Activated T-helper 9 cell treated with anti-CD3 and anti-CD28 coated beads, Interleukin-2, amount 50 U/mL, for 16 hours (primary cell): ENCODE measurements at places on chromosomes 5 and 9.

GRCh38 chr9:76676857-76677256, 87.4 kb upstream of the PCA3 start:
- DNase-seq: no peak

GRCh38 chr5:39502704-39503103, 77.9 kb upstream of the DAB2 start:
- DNase-seq: no peak

GRCh38 chr5:119322312-119322947, 33.4 kb upstream of the TNFAIP8 start:
- no peak for DNase-seq

DNA sequence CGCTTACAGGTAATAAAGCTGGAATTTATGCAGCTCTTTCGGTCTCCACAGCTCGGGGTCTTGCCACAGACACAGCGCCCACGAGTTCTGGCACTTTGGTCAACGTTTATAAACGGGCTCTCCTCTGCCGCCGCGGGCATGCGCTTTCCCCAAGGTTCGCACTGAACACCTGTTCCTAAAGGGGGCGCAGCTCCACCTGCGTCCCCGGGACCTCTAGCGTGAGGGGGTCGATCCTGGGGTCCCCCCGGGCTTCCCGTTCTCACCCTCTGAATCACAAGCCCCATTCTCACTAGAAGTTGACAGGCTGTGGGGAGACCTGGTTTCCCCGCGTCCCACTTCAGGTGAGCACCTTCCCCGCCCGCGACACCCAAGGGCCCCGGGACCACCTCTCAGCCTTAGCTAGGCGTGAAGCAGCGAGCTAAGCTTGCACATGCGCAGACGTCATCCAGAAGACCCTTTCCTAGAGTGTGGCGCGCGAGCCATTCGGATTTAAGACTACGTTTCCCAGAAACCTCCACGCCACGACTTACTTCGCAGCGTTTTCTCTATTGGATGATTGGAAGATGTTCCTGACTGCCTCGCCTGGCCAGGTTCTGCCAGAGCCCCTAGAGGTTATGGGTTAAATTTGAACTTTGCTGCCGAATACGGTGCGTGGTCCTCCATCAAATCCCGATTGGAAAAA, 21.3 kb upstream of the ZNF782 start:
- DNase-seq: no peak

DNA sequence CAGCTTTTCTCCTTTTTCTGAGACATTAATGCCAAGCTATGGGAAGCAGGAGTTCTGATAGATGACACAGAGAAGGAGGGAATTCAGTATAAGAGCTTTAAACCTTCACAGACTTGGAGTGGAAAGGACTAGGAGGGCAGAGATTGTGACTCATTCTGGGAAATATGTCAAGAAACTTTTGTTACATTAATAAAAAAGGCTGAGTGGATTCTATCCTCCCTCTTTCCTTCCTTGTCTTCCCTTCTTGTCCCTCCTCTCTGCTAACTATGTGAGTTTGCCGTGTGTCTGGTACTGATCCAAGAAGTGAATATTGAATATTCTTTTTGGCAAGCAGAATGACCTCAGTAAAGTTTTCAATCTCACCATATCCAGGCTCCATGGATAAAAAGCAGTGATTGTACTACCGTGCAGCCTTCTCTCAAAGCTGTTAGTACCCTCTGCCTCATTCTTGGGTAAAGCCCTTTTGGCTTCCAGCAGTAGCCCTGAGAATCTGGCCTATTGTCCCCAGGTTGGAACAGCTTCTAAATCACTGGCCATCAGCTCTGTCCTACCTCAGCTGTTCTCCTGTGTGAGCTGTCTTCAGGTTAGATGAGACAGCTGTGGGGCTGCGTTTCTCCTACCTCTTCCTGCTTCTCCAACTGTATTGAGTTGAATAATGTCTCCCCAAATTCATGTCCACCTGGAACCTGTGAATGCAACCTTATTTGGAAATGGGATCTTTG, 73.9 kb downstream of the ATG10 start:
- DNase-seq: no peak

DNA sequence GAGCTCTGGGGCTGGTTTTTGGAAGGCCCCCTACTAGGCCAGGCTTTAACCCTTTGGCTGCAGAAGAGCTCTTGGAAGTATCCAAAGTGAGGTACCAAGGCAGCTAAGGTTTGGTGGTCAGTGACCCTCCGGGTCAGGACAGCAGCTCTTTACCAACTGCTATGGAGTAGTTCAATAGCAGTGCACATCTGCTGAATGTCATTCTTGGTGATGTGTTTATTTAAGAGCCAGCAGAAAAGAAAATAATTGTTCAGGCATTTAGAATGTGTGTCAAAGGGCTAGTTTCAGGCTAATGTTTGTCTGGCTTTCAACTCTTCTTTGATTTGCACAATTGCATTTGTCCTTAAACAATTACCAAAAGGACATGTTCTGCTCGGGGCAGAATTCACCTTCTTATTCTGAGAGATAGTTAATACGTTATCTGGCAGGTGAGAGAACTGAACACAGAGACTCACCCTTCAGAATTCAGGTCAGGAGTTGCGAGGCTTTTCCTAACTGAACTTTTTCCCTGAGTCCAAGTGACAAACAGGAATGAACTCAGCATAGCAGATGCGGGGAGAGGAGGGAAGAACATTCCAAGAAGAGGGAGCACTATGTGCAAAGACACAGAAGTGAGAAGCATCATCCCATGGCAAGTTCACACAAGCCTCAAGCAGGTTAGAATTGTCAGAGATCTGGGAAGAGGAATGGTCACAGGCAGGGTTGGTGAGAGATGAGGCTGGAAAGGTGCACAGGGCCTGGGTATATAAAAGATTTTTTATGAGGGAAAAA, 556.7 kb upstream of the TLE4 start:
- DNase-seq: no peak

DNA sequence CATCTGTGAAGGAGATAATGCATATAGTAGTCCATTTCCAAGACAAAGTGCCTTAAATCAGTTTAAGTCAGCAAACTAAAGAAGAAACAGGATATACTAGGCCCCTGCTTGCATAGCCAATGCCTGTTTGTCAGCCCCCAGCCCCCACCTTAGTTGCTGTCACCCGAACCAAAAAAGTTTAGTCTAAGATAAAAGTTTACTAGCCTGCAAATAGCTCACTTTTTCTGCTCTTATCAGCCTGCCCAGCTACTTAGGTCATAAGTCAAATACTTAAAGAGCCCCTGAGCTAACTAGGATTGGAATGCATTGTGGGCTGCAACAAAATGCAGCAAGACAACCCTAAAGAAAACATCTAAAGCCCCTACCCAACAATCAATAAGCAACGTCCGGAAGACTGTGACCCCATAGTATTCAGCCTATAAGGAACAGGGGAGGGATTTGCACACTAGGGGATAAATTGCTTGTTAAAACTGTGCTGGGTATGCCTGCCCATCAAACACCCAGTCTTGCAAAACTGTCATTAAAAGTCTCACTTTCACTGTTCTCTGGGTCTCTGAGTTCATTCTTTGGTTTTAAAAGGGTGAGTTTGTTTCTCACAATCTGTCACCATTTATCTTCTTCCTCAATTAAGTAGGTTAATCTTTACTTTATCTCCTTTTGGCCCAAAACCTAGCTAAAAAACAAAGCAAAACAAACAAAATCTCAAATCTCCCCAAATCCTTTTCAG, 92.4 kb upstream of the CEP78 start:
- no peak for DNase-seq

DNA sequence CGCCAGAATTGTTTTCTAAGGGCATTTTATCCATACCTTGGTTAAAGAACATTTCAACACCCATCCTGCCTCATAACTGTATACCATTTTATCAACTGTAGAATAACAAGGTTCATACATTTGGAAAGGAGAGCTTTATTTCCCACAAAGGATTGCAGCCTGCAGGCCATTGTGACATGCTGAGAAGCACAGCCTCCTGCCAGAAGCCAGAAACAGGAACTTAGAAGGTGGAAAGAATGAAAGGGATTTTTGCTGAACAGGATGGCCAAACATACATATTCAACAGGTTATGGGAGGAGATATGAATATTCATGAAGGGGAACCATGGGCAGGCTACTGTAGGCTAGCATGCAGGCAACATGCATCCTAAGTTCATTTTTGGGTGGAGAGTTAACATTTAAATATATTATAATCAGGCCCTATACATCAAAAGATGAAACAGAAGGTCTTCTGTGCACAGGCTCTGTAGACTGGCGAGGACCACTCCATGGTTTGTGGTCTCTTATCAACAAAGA, 59.9 kb upstream of the DIRAS2 start:
- no peak for DNase-seq

DNA sequence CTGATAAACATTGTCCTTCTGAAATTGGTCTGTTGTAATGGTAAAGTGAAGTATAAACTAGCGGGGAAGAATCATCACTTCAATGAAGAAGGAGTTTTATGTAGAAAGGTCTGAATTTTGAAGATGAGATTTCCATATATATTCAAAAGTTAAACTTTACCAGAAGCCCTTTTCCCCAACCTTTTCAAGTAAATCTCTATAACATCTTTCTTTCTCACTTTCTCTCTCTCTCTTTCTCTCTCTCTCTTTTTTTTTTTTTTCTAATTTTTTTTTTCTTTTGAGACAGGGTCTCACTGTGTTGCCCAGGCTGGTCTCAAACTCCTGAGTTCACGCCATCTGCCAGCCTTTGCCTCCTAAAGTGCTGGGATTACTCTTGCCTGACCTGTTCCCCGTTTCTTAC, 78.7 kb downstream of the NSD1 start:
- DNase-seq: no peak
